Coronary artery (tissue), 2 donors: ENCODE measurements at places on chromosomes 16 and 17.
A peak's percentile ranks its signal among the peaks of the same experiment; 100 is the strongest.

DNA sequence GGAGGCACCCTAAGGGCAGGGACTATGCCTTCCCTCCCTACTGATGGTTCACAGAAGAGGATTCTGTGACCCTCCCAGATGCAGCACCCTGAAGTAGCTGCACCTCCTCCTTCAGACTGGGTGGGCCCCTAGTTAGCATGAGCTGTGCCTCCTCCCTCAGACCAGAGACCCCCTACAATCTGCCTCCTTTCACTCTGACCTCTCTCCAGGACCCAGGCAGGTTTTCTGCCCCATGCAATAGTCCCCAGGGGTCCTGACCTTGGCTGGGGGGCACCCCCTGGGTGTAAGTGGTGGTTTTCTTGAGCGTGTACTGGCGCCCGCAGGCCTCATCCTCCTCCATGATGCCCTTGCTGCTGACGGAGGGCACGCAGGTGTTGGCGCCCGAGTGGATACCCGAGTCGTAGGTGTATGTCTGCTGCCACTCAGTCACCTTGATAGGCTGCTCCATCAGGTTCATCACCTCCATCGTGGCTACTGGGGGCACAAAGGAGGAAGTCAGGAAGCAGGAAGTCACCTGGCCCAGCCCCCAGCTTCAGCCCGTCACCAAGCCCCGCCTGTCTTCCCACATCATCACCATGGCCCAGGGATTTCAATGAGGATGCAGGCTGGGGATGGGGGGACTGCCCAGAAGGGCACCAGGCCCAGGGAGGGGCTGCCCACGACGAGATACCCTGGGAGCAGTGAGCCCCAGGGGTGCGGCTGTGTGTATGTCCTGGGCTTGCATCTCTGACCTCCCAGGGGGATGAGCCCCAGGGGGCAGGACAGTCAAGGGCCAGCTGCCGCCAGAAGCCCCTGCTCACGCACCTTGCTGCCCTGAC, 14.9 kb downstream of the JUP start:
- no peak for DNase-seq

- peak; percentile 8 for DNase-seq
Measured at GRCh38 chr16:13997933-13998332, 73.2 kb upstream of the MRTFB start.

- no peak for DNase-seq
Measured at GRCh38 chr17:6101706-6102105, 31.5 kb downstream of the WSCD1 start.

DNA sequence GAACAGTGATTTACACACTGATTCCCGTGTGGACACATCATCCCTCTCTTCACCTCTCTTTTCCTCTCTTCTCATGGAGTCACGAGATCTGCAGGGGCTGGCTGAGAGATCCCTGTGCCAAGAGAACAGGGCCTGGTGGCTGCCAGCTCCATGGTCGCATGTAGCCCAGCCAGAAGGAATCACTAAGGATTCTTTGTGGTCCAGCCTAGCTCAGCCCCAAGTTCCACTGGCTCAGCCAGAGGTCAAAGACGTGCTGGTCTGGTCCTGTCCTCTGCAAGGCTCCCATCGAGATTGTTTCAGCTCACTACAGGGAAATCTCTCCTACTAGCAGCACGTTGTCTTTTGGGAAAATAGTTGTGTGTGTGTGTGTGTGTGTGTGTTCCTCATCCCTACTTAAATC, 66.4 kb downstream of the NDEL1 start:
- no peak for DNase-seq

GRCh38 chr17:29256735-29257466, 10.2 kb downstream of the CRYBA1 start:
- DNase-seq: no peak

DNA sequence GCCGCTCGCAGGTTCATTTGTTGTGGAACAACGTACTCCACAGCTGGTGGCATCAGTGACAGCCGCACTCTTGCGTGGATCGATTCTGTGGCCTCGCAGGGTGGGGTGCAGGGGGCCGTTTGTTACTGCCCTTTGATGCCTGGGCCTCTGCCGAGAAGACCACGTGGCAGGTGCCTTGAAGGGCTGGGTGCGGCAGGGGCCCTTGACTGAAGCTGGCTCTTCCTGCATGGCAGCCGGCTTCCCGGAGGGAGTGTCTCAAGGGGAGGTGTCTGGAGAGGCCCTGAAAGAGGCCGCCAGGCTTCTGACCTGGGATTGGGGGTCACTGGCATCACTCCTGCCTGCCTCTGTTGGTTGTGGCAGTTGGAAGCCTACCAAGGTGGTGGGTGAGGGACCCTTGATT, 43.8 kb downstream of the TBCD start:
- DNase-seq: no peak
